ENCODE measurements at places on chromosomes 1 and 21.

DNA sequence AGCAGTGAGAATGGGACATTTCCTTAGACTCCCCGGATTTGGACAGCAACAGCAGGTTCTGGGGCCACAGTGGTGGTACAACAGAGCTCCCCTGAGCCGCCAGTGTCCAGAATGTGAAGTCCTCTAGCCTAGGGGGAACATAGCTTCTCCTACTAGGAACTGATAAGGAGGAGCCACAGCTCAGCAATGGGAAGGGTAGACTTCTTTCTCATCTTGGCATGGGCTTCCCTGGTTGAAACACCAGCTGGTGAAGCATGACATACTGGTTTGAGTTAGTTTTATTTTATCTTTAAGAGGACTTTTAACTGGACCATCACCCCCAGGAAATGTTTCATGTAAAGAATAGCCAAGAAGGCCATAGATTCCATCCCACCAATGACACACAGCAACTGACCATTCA is 68.4 kb downstream of the KCNJ15 start:
- no peak for DNase-seq

- DNase-seq = no peak
Measured at GRCh38 chr1:179757933-179758332, 14.8 kb downstream of the FAM163A start.

DNA sequence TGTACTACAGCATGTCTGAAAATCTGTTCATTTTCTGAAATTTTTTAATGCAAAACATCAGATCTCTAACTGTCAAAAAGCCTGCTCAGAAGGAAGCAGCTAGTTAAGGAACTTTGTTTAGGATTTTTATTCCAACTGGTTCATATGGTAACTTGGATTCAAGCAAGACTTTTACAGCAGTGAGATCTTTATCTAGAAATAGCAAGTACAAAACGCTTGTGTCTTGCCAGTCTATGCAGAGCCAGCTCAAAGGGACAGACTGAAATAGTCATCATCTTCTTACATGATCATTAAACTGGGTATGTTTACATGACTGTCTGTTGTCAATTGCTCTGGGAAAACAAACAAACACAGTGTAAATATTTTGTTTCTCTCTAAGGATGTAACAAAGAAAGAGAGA is 37.6 kb downstream of the DDAH1 start:
- DNase-seq = no peak

DNA sequence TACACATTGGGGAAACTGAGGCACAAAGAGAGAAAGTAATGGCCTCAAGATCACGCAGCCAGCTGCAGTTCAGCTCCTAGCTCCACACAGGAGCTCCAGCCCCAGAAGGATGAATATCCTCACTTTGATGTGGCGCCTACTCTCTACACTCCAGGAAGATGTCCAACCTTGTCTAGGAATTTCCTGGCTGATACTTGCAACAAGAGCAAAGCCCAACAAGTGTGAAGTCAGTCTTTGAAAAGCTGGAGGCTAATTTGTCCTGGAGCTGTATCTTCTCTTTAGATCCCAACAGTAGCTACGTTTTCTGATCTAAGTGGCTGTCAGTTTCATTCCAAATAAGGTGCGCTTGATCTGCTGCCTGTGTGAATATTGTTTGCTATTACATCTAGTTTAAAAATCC is 344.9 kb downstream of the PTPRU start:
- no peak for DNase-seq

GRCh38 chr1:94012708-94013366 is 103.6 kb upstream of the GCLM start:
- DNase-seq = no peak

DNA sequence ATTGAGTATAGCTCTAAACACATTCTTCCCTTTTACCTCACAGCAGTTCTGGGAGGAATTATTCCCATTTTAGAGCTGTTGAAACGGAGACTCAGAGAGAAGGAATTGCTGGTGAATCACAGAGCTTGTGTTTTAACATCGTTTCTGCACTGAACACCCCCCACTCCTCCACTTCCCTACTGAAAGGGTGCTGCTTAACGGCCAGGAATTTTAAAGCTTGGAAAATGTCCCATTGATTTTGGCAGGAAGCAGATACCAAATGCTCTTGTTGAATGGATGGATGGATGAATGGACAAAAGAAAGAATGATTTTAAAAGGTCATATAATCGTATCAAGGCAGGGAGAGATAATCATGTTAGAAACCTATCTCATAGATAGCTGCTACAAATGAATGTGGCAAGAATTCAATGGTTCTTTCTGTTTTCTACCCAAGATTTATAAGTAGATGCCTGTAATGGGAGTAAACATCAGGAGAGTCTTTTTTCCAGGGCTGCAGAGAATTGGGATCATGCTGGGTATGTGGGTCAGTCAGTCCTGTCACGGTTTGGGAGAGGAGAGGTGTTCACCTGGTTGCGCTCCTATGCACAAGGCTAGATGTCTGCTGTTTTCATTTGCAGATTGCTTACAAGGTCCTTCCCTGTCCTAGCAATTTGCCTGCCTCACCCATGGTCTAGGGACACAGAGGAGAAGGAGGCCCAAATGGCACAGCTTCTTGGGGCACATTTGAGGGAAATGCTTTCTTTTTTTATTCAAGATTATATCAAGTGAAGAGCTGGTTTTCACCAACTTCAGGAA is 19.0 kb downstream of the FAM163A start:
- DNase-seq = peak; percentile 35

- no peak for DNase-seq
Measured at GRCh38 chr1:2911421-2912178, 109.7 kb upstream of the ACTRT2 start.

DNA sequence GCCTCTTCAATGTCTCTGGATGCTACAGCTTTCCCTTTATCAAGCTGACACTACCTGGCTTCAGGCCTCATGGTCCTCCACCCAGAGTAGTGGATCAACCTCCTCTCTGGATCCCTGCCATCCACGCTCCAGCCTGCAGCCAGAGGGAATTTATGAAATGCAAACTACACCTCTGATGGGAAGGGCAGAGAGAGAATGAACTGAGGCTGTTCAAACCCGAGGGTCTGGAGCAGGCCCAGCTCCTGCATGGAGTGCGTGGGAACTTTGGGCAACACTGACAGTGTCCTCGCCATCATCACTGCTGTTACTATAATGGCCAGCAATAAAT is 157.8 kb downstream of the TRABD2B start:
- DNase-seq = no peak

DNA sequence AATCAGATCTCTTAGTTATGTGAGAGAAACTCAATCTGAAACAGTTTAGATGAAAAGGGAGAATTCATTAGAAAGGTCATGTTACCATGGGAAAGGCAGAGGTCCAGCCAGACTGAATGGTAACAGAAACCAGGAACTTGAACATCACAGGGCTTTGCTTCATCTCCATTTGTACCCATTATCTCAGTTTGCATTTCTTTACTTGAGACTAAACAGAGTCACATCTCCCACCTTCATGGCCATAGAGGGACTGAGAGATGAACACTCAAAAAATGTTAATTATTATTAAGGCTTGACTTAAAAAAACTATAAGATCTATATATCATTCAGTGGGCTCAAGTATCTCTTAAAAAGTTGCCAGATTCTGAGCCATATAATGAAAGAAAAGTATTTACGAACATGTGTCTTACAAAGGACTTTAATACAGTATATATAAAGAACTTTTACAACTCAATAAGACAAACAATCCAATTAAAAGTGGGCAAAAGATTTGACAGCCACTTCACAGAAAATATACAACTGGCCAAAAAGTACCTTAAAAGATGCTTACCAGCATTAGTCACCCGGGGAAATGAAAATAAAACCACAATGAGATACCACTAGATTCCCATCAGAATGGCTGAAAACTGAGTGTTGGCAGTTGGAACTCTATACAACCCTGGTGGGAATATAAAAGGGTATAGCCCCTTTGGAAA is 13.2 kb downstream of the KYAT3 start:
- DNase-seq = no peak

DNA sequence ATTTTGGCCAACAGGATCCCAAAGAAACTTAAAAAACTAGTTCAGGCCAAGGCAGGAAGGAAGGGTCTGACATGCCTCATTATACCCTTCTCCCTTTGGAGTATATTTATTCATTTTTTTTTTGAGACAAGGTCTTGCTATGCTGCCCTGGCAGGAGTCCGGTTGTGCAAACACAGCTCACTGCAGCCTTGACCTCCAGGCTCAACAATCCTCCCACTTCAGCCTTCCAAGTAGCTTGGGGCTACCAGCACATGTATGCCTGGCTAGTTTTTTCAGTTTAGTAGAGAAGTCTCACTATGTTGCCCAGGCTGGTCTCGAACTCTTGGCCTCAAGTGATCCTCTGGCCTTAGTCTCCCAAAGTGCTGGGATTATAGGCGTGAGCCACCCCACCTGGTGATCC is 5.2 kb downstream of the YARS1 start:
- no peak for DNase-seq

DNA sequence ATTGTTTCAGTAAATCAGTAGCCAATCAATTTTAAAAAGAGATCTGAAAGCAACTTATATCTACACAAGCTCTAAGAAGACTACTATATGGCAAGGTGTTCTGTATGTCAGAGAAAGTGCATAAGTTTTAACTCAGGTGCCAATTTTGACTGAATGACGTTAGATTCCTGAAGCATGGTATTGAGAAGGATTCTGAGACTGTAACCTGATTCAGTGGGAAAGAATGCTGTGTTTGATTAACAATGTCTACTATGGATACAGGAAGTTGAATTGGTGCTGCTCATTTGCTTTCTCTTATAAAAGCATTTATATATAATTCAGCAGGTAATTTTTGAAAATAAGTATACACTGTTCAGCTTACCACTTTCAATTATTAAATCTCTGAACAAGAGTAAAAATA is 156.3 kb downstream of the PAPPA2 start:
- no peak for DNase-seq

DNA sequence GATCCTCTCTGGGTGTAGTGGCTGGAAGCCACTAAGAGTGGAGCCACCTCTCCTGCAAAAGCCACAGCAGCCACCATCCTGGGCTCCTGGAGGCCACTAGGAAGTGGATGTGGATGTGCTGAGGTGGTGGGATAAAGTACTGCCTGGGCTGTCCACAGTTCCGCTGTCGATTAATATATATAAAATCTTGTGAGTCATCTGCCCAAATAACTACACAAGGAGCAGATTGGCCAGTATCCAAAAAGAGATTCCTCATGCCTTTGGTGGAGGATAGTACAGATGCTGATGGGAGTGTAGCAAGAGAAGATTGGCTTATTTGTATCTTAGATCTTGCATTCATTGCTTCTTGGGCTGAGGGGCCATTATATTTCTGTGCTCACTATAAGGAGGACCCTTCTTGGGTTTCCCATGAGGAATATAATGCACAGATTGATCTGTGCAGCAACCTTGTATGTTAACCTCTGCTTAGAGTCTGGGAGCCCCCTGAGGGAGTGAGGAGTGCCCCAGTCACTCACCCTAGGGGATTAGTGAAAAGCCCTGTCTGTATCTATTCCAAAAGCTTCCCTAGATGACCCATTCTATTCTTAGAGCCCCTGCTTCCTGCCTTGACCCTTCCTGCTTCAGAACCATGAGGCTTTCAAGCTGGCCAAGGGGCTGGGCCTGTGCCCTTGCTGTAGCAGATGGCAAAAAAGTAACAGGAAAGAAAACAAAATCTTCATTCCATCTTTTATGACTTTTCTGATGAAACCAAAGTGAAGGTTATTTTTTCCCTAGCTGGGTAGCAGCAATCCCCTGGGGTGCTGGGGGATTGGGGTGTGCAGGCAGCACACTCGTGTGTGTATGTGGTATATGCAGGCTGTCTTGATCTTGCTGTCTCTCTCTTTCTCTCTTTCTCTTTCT is 31.7 kb downstream of the RCSD1 start:
- peak; percentile 90 for DNase-seq

GRCh38 chr1:98674075-98674781 is 12.7 kb downstream of the SNX7 start:
- DNase-seq = peak; percentile 31

- no peak for DNase-seq
Measured at GRCh38 chr1:205798577-205798976, 14.4 kb downstream of the SLC41A1 start.

DNA sequence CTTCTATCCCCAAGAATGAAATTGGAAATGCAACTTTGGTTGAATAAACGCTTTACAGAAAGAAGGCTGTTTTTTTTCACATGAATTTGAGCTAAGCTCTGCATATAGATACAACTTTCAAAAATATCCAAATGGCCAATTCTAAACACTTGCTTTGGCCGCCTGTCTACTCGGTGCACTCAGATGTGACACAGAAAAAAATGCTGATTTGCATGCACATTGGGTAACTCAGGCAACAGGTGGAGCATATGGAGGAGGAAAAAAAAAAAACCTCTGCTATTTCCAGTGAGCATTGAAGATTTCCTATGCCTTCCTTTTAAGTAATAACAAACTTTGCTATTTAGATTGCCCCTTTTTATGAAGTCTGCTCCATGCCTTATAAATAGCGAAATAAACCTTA is 262.5 kb downstream of the GRIK1 start:
- DNase-seq = no peak

- no peak for DNase-seq
Measured at GRCh38 chr1:43451701-43452532, 1.8 kb downstream of the HYI start.

DNA sequence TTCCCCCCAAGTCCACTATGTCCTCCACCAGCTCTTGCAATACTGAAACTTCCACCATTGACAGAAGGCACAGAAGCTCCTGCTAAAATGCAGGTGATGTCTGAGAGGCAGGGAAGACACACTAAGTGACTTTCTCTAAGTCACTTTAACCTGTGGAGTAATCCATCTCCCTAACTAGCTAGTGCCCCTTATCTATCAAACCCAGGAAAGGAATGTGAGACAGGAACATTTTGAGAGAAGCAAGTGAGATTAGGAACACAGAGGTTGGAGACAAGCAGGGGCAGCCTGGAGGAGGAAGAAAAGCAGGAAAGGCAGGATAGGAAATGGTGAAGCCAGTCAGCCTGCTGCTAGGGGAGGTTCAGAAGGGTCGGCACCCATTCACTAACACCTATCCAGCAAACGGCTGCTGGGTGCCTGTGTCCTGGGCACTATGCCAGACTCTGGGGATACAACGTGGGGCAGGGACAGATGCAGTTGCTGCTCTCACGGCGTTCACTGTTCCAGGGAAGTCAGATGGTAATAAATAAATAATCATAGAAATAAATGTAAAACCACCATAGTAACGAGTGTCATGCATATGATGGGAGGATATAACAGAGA is 7.0 kb downstream of the GPA33 start:
- no peak for DNase-seq

DNA sequence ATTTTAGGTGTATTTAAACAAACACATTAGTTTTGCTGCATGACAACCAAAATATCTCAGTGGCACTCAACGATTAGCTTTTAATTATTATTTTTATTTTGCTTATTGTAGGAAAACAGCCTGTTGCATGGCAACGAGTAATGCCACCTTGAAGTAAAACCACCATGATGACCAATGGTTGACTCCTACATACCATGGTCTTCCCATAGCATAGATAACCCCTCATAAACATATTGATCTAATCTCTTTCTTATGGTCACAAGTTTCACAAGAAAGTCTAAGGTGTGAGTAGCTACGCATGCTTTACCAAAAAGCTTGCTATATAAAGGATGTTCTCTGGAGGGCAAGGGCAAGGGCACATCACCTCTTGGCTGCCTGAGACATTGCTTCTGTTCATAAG is 61.5 kb upstream of the PTBP2 start:
- no peak for DNase-seq

- DNase-seq = peak; percentile 21
Measured at GRCh38 chr1:13792419-13792818, 92.4 kb downstream of the PRDM2 start.

GRCh38 chr1:96880626-96881025 is 159.0 kb downstream of the PTBP2 start:
- DNase-seq = no peak

All from fibroblast of pulmonary artery (primary cell).